Effector memory CD4-positive, alpha-beta T cell (primary cell): ENCODE measurements at places on chromosomes 13 and 19.

DNA sequence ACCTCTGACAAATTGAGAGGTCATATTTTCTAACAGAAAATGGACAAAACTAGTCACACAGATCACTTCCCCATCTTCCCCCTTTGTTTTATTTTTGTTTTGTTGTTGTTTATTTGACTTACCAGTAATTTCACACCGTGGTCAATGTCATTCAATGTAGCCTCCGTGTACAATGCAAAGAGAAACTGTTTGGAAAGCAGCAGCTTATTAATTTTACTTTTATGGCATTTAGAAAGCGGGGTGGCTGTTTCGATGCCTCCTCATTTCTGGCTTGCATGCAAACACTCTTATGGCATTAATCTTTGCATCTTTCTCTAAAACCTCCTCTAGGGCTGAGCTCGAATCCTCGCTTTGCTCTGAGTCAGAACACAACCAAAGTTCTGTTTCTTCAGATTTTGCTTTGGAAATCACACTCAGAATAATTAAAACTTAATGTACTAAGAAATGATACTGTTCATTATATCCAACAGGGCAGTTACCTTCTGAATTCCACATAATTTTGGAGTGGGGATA, 77.0 kb downstream of the ZNF536 start:
- DNase-seq, result no peak

DNA sequence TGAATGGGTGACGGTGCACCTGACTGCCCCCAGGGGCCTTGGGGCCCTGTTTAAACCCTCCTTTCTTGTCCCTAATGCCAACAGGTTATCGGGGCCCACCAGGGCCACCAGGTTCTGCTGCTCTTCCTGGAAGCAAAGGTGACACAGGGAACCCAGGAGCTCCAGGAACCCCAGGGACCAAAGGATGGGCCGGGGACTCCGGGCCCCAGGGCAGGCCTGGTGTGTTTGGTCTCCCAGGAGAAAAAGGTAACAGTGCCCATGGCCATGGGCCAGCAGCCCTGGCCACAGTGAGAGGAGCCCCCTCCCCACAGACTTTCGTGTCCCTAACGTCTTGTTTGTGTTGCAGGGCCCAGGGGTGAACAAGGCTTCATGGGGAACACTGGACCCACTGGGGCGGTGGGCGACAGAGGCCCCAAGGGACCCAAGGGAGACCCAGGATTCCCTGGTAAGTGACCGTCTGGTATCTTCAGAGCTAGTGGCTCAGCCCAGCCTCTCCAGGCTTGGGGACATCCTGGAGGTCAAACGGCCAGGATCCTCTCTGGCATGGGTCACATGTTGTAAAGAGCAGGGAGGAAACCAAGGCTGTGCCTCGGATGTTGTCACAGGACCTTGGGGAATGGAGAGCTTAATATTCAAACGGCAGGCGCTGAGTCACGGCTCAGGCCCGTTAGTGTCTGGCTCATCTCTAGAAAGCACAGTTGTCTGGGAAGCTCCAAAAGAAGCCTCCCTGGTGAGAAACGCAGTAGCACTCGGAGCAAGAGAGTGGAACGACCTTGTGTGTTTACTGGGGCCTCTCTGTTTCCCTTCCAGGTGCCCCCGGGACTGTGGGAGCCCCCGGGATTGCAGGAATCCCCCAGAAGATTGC, 58.3 kb downstream of the RAB20 start:
- DNase-seq, result no peak

- DNase-seq, result no peak
Observed at GRCh38 chr13:93505104-93505952, 278.7 kb downstream of the GPC6 start.

GRCh38 chr19:5042556-5042955, 73.6 kb downstream of the KDM4B start:
- no peak for DNase-seq

GRCh38 chr13:35648201-35648600, 171.7 kb upstream of the MAB21L1 start:
- no peak for DNase-seq

GRCh38 chr13:32983058-32983457, 33.2 kb upstream of the KL start:
- DNase-seq, result no peak

DNA sequence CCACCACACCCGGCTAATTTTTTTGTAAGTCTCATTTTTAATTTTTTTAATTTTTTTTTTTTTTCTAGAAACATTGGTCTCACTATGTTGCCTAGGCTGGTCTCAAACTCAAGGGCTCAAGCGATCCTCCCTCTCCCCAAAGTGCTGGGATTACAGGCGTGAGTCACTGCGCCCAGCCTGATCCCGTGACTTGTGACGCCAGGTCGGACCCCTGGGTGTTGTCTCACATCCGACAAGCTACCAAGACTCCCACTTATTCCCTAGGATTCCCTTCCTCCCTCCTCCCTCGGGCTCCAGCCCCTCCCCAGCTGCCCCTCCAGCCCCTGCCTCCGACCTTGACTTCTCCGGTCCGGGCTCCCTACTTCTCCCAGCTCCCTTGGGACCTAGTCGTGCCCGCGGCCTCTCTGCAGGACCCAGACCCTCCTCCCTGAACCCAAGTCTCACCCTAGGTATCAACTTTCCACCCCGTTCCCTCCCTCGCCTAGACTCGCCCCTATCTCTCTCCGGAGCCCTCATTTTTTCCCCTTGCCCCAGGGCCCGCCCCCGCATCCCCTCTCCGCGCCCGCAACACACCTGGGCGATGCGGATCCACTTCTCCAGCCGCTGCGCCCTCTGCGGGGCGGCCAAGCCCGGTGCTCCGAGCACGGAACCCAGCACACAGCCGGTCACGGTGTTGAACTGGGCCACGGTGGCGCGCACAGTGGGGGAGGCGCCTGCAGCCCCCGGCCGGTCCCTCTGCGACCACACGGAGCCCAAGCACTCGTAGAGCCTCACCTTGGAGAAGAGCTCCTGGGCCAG, 13.1 kb downstream of the RGL3 start:
- DNase-seq, result no peak
